Left cardiac atrium (tissue), 4 donors: ENCODE measurements at places on chromosomes 5 and 9. TPM values are rescaled to one million over a fixed set of nuclear protein-coding genes. Genes with fewer than 3 reads are reported as not detected.

DNA sequence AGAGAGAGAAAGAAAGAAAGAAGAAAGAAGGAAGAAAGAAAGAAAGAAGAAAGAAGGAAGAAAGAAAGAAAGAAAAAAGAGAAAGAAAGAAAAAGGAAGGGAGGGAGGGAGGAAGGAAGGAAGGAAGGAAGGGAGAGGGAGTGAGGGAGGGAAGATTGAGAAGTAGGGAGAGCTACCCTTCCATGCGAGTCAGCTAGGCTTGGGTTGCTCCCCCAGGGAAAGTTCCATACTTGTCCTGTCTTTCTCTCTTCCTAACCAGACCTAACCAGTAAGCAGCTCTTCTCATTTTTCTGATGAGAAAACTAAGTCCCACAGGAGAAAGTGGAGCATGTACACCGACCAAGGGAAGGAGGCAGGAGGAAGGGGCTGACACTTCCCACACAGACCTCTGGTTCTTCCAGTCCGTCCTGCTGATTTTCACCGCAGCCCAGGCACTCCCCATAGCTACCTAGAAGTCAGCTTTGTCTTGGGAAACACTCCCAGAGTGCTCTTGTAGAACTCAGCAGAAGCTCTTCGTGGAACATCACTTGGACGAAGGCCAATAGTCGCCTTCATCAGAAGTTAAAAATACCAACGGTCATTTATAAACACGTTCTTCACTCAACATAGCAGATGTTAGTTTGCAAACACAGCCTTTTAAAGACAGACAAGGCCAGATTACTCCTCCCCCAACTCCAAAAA, 29.0 kb upstream of the ENTREP1 start:
- peak; percentile 39 for DNase-seq

Gene SH3RF2
- total RNA-seq, result 179 TPM

DNA sequence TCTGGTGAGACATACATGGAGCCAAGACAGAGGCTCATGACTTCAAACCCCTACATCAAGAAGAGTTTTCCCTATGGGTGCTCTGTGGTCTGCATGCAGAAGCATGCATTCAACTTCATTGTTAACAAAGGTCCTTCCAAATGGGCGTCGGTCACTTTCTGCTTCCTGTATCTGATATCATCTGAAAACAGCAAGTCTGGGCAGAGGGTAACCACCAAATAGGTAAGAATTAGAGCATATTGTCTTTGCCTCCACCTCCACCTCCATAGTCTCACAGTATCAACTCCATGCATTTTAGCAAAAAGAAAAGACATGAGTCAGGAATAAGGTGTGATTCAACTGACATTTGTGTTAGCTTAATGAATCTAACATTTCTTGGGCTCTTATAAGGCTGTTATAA, 462.9 kb downstream of the DMRT2 start:
- no peak for DNase-seq

DNA sequence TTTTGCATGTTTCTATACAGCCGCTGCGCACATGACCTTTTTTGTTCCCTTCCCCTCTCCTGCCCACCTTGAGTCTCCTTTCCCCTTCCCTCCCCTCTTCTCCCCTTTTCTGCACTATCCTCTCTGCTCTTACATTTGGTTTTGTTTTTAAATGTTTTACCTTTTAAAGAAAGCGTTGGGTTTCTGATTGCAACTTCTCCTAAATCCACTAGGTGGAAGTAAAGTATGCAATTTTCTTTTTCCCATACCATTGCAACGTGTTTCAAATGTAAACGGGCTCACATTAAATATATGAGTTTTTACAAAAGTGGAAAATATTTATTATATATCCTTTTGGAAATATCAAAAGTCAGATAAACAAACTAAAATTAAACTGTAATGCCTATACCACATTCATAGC, 500.9 kb downstream of the DIRAS2 start:
- DNase-seq, result no peak

DNA sequence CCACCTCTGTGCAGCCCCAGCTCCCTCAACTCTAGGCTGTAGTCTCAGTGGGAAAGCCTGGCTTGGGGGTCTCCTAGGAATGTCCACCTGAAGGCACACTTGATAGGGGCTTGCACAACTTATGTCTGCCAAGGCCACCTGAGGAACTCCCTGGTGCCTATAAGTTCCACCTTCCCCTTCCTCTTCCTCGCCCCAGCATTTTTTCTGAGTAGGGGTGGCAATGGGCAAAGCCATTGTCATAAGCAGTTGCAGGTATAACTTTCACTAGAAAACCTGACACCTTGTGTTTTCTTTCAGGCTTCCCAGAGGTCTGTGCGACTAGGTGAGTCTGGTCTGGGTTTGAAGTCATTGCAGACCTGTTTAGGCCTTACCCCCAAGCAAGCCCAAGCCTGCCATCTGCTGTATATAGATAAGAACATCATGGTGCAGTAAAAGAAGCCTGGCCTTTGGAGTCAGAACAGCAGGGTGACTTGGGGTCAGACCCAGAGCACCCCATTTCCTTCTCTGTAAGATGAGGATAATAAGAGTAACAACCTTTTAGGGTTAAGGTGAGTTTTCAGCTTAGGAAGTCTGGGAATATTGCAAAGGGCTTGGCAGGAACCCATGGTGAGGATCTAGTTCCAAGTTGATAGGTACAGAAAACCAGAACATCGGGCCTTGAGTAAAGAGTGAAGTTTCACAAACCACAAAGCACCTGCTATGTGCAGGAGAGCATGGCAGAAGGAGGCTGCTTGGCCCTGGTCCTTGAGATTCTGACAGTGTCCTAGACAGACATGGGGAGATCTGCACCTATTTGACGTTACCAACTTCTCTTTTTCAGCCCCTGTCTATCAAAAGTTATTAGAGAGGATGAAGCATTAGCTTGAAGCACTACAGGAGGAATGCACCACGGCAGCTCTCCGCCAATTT, 33.8 kb downstream of the TGFBI start:
- no peak for DNase-seq

Gene NUTM2F
- not detected for total RNA-seq

GRCh38 chr9:91177081-91177480, 184.6 kb downstream of the AUH start:
- DNase-seq, result no peak
